Activated naive CD4-positive, alpha-beta T cell treated with anti-CD3 and anti-CD28 coated beads, Interleukin-2, amount 50 U/mL, for 16 hours (primary cell): ENCODE measurements at places on chromosomes 5 and 9.

DNA sequence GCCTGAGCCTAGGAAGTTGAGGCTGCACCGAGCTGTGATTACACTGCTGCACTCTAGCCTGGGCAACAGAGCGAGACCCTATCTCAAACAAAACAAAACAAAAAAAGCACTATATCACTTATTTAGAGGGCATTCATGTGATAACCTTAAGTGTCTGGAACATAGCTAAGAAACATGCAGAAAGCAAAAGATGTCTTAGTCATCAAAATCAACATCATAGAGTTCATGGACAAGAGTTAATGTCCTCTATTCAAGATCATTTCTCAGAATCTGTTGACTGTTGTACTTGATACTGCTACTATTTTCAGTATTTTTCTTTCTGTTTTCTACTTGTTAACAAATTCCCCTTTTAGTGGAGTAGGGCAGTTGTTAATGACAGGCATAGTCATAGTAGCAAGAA, 25.4 kb downstream of the FSD1L start:
- DNase-seq, result no peak

DNA sequence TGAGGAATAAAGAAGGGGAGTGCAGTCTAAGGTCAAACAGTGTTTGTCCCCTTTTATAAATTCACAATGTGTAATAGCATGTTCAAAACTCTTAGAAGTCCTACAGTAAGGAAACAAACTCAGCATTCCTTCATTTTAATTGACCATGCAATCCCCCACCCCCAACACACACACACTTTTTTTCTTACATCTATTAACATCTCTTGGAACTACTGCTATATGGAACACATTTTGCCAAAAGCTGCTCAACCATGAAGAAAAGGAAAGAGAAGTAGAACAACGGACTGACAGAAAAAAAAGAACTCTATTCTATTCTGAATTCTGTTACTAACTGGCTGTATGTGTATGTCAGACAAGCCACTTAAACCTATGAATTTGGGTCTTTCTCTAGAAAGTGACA, 2.8 kb upstream of the CTNNAL1 start:
- DNase-seq, result no peak

- DNase-seq, result peak; percentile 54
These were observed 33.8 kb downstream of the CAPSL start for GRCh38 chr5:35904443-35905132.

GRCh38 chr9:134224127-134224526, 59.8 kb upstream of the RNU6ATAC start:
- DNase-seq, result no peak

DNA sequence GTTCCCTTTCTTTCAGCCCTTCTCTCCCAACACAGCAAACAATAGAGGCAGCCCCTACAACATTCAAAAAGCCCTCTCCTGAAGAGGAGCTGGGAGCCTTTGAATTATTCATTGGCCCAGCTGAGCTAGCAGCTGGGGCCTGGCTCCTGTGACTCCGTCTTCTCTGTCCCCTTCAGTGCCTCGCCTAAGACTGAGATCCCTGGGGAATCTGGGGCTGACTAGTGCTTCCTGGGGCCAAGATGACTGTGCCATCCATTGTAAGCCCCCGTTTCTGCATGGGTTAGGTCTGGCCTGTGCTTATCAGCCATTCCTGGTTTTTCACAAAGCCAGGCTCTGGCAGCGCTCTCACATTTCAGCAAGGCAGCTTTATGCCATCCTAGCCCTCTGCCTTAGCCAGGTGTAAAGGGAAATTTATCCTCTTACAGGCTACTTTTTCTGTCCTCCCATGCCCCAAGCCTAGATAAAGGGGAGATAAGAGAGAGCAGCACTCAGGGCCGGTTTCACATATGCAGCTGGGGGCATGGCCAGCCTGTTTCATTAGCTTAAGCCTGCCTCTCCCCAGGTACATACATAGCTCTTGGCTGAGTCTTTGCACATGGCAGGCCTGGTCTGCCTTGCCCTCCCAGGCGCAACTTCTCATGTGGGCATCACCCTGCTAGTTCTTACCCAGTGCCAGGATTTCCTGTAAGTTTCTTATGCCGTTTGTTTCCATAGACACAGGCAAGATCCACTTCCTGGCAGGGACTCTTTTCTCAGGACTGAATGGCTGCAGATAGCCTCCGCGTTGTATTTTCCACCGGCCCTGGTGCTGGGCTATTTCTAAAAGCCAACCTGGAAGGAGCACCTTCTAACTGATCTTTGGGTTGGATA, 15.8 kb downstream of the PTPA start:
- DNase-seq, result no peak

DNA sequence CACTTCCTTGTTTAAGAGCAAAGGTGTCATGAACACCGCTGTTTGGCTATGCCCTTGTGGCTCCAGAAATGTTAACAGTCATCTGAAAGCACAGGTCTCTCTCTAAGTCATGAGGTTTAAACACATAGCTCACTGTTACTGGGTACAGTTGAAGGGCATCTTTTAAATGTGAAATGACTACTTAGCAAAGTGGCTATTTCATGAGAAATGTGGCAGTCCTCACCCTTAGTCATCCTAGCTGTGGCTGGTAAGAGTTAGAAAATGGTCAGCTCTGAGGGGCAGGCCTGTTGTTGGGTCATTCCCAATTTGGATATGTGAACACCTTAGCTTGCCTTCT, 24.2 kb upstream of the TMEM171 start:
- no peak for DNase-seq

DNA sequence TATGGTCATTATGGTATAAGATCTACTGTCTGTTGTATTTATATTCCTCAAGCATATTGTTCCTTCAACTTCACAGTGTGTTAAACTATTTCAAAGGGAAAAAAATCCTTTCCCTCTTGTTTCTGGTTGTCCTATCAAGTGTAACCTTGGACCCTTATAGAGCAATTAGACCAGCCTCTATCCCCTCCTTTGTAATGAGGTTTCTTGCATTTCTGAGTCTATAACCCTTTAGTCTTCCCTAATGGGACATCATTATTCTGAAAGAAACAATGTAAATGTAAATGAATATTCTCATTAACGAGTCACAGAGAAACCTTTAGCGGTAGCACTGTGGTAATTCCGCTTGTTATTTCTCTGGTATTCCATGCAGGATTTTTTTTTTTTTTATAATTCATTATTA, 197.3 kb downstream of the CNTLN start:
- DNase-seq, result no peak
